Aorta (tissue), 5 donors: ENCODE measurements at places on chromosomes 7 and 10. TPM values are rescaled to one million over a fixed set of nuclear protein-coding genes. Genes with fewer than 3 reads are reported as not detected.

DNA sequence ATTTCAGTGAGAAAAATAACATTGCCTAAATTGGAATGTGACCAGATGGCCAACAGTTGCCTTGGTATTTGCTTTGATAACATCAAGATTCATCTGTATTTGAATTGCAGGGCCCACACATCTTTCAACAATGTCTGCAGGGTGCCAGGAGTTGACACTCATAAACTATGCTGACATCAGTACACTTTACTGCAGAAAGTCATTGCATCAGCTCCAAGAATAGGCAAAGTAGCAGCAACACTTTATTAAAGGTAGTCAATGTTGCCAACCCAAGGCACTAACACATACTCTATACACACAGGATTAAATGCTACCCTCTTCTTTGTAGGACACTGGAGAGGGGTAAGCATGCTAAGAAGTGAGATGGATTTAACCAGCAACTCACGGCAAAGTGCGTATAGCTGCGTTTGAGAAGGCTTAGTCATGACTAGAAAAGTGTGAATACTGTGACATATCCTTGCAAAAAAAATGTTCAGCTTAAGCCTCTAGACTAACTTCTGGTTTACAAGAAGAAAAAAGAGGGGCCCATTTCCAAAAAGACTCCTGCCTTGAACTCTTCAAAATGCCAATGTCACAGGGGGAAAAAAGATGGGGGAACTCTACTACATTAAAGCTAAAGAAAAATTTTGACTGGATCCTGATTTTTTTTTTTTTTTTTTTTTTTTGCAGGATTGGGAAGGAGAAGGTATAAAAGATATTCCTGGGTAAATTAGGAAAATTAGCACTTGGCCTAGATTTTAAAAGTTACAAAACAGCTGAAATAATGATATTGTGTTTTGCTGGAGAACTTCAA, 2.2 kb downstream of the BBIP1 start:
- no peak for DNase-seq

- no peak for DNase-seq
These were observed 214.7 kb downstream of the EMX2 start for GRCh38 chr10:117757086-117757720.

DNA sequence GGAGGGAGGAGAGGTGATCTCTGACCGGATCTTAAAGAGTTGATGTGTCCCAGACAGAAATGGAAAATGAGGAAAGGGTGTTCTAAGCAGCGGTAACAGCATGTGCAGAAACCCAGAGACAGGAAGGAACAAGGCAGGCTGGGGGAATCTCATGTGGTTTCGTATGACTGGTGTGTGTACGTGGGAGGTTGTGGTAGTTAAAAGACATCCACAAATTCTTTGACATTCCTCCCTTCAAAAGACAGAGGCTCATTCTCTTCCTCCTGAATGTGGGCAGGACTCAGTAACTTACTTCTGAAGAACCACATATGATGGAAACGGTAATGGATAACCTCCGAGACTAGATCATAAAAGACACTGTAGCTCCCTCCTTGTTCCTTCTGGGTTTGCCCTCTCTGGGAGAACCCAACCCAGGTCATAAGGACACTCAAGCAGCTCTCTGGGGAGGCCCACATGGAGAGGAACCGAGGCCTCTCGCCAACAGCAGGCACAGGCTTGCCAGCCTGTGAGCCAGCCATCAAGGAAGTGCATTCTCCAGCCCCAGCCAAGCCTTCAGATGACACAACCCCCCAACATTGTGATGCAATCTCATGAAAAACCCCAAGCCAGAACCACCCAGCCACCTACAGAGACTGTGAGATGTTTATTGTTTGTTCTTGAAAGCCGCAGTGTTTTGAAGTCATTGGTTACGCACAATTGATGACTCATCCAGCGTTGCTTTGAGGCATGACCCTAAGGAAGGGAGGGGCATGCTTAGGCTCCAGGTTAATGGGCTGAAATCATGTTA, 116.0 kb downstream of the SLIT1 start:
- DNase-seq = peak; percentile 56

GRCh38 chr7:141585592-141586510, 34.6 kb downstream of the AGK start:
- no peak for DNase-seq

GRCh38 chr7:152860310-152860709, 100.8 kb downstream of the ACTR3B start:
- DNase-seq = no peak

LRIT1 gene
- not detected for total RNA-seq

DNA sequence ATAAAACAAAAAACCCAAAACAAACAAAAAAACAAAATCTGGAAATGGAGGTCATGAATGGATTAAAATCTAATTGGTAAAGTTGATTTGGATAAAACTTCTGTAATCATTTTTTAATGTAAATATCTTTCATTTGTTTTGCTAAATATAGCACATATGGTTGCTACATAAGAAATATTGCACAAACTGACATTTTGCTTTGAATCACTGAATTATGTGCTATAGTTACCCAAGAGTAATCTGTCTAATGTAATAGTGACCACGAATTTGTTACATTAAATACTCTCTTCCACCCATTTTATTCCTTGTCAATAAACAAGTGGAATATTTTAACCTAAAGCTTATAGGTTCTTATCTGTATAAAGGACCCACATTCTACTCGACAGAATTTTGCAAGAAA, 6.2 kb downstream of the CFAP58 start:
- DNase-seq = no peak

DNA sequence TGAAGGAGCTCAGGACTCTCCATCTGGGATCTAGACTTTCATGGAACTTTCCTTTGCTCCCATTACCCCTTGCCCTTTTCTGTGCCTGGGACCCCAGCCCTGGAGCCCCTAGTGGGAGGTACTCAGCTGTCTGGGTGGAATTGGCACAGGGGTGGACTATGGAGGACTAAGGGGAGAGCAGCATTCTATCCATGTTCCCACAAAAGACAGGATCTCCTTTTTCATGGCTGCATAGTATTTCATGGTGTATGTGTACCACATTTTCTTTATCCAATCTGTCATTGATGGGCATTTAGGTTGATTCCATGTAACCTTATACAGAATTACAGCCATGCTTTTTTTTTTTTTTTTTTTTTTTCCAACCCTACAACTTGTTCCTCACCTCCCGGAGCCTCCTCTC, 89.1 kb downstream of the GALNT17 start:
- no peak for DNase-seq

ASIC3 gene
- total RNA-seq = 1.7 TPM

DNA sequence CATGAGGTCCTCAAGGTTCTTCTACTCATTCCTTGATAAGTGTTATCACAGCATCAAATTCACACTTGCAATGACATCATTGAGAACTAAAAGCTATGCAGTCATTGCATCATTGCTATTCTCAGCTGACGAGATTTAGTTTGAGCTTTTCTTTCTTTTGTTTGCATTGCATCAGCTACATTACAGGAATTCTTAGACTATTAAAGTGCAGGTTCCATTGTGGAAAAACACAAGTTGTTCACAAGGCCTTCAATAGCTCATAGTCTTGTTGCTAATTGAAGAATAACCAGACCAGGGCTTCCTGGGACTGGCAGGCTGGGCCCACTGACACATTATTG, 139.3 kb downstream of the CXCL12 start:
- DNase-seq = no peak

- DNase-seq = no peak
These were observed 142.0 kb downstream of the HDAC9 start for GRCh38 chr7:18637516-18637915.

DNA sequence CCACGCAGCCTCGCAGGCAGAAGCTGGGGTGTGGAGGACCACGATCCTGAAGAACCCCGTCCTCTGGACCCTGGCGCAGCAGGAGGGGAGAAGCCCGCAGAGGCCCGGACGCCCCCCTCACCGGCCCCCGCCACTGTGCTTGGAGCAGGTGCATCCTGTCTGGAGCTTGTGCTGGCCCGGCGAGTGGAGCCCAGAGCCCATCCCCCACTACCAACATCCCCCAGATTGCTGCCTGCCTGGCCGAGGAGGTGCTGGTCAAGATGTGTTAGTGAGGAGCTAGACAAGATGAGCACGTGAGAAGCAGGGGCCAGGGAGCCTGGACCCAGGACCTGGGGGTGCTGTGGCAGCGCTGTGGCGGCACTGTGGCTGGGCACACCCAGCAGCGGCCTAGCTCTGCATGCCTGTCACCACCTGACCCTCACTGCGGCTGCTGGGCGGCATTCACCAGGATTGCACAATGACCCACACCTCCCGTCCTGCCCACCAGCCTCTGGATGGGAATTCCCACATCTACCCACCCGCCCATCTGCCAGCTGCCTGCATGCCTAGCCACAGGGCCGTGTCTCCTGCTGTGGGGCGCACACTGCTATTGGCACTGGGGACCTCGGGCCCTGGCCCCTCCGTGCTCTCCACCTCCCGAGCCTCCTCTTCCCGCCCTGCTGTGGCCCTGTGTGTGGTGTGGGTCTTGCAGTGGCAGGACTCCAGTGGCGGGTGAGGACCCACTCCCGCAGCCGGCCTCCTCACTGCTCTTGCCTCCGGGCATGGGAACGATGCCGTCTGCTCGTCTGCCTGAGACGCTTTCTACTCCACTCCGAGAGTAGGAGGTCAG, 11.8 kb downstream of the GPR146 start:
- DNase-seq = no peak

DNA sequence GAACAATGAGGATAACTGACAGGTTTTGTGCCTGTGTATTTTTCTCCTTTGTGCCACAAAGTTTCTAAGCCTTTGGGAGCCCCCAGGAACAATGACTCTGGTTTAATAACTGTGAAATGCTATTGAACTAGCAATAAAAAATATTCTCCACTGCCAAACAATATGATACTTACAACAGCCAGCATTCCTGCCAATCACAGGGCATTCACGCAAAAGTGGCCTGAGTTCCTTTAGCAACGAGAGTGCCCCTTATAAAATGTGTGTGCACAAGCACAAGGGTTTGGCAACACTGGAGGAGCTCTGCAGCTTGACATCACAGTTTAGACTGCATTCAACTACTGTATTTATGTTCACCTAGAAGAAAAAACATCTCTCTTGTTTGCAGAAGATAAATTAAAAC, 412.9 kb upstream of the NFE2L3 start:
- DNase-seq = no peak

DNA sequence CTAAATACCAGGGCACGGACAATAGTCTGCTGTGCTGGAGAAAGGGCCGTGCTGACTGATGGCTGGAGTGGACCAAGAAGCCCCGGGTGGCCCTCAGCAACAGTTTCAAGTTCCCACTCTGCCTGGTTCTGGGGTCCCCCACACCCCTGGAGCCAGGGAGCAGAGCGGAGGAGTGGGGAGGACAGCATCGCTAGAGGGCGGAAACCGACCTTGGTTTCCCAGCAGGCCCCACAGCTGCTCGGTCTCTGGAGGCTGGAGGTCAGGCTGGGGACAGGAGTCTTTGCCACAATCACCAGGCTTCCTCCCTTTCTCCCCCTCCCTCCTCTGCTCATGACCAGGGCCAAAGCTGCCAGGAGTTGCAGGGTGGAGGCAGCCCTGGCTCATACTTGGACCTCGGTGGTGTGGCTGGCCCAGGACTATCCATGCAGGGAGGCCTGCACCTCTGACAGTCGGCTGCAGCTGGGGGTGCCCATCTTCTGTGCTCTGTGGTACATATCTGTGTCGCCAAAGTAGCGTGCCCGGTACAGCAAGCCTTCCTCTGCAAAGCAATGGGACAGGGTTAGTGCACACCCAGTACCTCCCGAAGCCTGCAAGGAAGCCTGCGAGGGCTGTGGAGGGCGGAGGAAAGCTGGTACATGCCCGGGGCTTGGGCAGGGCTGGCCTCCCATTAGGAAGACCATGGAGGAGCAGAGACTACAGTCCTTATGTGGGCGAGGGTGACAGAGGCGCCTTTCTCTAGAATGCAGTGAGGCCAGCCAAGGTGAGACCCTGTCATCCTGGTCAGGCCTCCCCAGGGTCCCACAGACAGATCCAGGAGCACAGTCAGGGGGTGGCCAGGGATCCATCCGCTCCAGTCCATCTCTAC, 19.1 kb downstream of the DNAJB12 start:
- DNase-seq = peak; percentile 76

DNA sequence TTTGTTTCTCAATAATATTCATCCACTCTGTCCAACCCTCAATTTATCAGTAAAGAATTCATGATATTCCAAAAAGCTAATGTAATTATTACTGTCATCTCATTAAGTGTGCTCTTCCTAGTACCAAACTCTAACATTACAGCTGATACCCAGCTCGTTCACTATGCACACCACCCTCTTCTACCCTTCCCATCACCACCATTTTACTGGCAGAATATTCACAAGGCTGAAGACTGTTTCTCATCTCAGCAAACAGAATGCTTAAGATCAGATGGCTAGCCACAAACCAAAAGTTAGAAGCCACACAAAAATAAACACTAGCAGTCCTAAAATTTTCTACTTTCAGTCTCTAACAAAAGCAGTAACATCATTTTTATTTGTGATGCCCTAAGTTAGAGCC, 121.5 kb downstream of the SRPK2 start:
- no peak for DNase-seq

ODAD2 gene
- total RNA-seq = 0.71 TPM

DNA sequence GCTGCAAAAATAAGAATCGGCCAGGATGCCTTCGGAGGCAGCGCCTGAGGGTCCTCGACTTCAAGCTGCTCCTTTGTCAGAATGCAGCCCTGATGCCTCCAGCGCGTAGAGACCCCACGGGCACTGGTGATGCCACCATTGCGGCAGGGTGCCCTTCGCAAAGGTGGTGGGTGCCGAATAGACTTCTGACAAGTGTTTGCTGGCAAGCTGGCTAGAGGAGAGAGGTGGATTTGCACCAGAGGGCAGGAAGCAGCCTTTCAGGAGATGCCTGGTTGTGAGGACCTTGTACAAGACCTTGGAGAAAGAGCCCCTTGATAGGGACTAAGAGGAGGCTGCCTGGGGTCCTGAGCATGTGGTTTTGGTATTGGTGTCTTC, 103.2 kb upstream of the PPIF start:
- DNase-seq = no peak

ITIH5 gene
- total RNA-seq = 45.0 TPM

OR2A42 gene
- total RNA-seq = not detected

ANKRD30A gene
- total RNA-seq = not detected

PSD gene
- total RNA-seq = 1.4 TPM

DNA sequence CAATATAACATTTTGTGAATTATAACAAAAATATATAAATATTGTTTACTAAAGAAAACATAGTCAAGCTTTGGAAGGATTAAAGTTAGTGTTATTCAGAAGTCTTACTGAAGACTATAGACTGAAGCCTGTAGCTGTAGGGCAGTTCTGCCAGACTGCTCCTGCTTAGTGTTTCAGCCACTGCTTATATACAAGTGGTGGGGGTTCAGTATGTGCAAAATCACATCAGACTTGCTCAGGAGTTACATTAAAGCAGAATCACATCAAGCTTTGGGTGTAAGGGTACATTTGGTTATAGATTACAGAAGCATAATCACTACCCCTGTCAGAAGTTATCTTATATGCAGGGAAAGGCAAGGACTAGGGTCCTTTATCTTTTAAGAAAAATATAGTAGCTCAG, 653.8 kb downstream of the ANKRD7 start:
- no peak for DNase-seq

GRCh38 chr10:65275296-65275695, 1650.5 kb upstream of the LRRTM3 start:
- DNase-seq = no peak

- no peak for DNase-seq
These were observed 155.9 kb upstream of the SLC13A1 start for GRCh38 chr7:123355576-123356190.
